Activated CD8-positive, alpha-beta T cell treated with anti-CD3 and anti-CD28 coated beads, Interleukin-2, amount 10 ng/mL, durations not matched to agents 7 days and 5 days (primary cell): ENCODE measurements at places on chromosomes 12 and 14.

GRCh38 chr12:9960590-9960989 is 10.6 kb upstream of the CLEC12A start:
- no peak for DNase-seq

GRCh38 chr14:73759183-73759713 is 45.1 kb upstream of the PNMA1 start:
- peak; percentile 65 for DNase-seq

DNA sequence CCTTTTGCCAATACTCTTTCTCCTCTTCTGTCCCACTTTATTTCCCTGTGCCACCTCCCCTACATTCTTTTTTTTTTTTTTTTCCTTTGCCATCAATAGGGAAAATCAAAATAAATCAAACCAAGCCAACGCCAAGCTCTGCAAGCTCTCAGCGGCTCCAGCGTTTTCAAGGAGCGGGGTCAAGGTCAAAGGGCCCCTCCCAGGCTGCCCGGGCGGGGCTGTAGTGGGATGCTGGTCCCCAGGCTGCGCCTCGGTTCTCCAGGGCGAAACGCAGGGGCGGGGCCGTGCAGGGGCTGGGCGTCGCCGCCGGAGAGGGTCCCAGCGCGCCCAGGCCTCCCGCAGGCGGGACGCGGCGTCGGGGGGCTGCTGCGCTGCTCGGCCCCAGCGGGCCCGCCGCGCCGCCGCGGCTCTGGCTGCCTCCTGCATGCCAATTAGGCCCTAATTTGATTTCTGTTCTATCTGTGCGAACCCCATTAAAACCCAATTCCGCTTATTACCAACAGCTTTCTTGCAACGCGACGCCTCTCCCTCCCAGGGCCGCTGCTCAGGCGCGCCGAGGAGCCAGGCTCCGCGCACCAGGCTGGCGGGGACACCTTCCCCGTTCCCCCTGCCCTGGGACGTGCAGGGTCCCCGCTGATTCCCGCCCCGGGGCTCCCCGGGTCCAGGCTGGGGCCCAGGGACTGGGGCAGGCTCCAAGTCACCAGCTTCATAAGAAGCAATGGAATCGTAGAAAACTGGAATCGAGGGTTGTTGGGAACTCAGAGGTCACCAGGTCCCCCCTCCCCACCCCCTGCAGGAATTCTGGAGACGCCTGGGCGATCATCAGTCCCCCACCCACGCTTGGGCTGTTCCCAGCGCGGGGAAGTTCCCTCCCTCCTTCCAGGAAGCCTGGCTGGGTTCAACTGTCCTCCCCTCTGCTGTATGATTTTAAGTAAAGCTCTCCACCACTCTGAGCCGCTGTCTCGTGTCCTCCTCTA is 50.7 kb upstream of the MAP1LC3B2 start:
- no peak for DNase-seq

DNA sequence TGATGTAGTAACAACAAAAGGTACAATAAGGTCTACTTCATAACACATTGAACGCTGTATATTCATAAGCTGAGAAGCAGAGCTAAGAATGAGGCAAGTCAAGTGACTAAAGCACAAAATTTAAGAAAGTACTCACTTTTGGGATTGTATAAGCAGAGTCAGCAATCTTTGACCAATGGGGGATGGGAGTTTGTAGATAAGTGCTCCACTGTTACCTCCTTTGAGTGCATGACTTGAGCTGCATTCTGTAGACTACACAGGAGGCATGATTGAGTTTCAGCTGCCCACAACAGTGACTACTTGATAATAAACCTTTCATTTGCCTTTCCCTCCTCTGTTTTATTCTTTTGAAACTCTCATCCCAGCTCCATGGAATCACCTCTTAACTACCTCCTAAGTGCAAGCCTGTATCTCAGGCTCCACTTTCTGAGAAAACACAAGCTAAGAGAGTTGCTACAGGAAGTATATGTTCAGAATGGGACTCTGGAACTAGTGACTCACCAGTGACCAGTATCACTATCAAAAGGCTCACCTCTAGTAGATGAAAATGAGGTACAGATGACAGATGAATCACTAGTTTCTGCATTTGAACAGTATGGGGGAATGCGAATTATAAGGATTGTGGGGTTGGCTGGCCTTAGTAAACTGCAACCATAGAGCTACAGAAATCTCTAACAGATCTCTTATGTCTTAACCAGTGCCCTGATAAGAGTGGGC is 49.2 kb downstream of the SLC35F4 start:
- no peak for DNase-seq

DNA sequence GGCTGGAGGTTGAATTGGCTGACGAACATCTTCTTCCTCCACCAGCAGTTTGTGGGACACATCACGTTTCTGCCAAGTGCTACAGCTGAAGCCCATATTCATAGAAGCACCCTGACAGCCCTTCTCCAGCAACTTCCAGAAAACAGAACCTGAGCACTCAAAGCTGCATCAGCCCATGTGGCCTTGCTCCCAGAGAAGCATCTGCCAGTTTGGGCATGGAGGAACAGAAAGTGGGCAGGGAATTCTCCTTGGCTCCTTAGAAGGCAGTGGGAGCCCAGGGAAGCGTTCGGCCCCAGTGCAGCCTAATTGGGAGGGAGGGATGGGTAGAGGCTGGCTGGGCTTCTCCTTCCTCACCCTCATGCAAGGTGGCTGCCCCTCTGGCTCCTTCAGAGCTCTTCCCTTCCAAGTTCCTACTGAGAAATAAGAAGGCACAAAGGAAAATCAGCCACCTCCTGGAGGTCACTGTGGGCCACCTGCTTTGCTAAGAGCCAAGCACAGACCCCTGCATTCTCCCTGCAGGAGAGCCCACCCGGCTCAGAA is 4.1 kb upstream of the NGB start:
- DNase-seq = no peak
